ENCODE measurements at places on chromosomes 1 and 21.

GRCh38 chr1:32063261-32063681 is 9.5 kb upstream of the TMEM39B start:
- no peak for DNase-seq

DNA sequence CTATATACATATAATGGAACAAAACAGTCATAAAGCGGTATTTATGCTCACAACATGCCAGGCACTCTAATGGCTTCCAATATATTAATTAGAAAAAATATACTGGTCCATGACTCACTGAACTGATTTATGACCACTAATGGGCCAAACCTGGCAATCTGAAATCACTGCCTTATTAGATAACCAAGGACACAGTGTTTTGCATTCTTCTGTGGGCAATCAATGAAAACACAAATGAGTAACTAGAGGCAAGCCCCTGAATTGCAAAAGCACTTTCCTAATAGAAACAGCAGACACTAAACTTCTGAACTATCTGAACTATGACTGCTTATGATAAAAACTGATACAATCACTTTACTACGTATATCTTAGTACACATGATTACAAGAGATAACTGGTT is 3.5 kb downstream of the GCLM start:
- DNase-seq: no peak

- DNase-seq: no peak
Observed at GRCh38 chr21:18228060-18228739, 16.4 kb upstream of the CHODL start.

GRCh38 chr1:157751283-157751682 is 25.6 kb downstream of the FCRL2 start:
- DNase-seq: no peak

DNA sequence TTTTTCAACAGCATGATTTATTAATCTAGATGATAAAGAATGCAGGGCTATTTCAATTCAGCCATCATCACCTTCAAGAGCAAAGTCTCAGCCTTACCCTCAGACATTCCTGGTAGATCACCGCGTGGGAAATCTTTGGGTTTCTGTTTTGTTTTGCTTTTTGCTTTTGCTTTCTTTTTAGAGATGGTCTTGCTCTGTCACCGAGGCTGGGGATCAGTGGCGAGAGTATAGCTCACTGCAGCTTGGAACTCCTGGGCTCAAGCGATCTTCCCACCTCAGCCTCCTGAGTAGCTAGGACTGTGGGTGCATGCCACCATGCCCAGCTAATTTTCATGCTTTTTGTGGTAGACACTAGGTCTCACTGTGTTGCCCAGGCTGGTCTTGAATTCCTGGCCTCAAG is 289.7 kb downstream of the AJAP1 start:
- no peak for DNase-seq

DNA sequence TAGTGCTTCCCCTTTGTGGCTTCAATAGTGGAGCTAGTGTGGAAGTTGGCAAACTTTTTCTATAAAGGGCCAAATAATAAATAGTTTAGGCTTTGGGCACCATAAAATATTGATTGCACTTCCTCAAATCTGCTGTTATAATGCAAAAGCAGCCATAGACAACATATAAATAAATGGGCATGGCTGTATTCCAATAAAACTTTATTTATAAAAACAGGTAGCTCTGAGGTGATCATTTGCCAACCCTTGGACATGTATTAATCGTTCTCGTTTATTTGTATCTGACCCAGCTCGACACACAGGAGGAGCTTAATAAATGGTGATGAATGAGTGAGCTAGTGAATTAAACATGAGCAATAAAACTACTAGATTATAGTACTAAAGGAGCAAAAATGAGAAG is 13.3 kb downstream of the KAZN start:
- DNase-seq: no peak

- no peak for DNase-seq
Observed at GRCh38 chr1:20469406-20470076, 16.5 kb downstream of the CAMK2N1 start.

DNA sequence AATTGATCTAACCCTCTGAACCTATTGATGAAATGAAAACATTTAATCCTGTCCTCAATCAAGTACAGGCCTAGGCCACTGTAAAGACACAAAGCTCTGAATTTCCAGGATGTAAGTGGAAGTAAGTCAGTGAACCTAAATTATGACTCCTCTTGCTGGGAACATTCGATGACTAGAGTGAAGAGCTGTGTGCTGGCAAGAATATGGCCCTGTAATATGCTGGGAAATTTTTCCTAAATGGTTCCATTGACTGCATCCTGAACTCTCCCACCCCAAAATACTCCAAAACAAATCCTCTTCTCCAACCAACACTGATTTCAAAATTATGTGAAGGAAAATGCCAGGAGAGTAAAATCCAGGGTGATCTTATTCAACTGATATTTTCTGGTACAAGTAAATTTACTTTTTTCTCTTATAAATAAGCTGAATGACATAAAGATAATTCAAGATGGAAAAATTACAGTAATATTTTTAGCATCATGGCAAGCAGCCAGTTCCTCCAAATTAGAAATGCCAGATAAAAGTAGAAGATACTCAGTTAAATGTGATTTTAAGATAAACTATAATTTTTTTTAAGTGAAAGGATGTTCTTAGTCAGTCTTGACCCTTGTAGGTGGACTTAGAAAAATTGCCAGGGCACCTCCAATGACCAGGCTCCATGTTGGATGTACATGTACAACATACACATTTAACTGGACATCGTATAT is 269.4 kb downstream of the PTGER3 start:
- no peak for DNase-seq

DNA sequence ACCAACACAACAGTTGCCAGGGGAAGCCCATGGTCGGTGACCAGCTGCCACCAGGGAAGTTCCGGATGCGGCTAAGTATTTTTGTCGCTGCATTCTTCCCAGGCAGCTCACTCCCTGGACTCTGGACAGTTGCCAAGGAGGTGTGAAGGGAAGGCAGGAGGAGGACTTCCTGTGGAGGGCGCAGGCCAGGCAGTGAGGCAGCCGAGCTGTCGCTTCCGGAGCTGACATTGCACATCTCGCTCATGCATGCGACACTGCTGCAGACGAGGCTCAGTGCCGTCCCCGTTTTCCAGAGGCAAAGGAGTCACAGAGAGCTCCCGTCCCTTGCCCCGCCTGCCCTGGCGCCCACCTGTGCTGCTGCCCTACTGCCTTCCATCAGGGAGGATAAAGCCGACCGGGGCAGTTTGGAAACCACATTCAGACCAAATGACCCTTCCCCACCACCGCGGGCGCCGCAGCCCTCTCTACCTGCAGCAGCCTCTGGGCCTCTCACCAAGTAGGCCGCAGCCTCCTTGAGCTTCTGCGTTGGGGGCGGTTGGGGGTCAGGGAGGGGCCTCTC is 81.4 kb downstream of the NENF start:
- DNase-seq: peak; percentile 91

DNA sequence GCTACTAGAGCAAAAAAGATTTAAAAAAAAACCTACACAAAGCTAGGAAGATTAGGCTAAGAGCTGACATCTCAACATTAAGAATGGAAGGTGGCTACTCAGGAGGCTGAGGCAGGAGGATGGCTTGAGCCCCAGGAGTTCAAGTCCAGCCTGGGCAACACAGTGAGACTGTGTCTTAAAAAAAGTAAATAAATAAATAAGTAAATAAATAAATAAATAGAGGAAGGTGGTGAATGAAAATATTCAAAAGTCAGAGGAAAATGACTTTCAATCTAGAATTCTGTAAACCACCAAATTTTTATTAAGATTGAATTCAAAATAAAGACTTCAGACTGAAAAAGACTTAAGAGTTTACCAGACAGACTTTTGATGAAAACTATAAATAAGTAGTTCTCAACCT is 50.9 kb upstream of the TMPRSS2 start:
- DNase-seq: no peak

DNA sequence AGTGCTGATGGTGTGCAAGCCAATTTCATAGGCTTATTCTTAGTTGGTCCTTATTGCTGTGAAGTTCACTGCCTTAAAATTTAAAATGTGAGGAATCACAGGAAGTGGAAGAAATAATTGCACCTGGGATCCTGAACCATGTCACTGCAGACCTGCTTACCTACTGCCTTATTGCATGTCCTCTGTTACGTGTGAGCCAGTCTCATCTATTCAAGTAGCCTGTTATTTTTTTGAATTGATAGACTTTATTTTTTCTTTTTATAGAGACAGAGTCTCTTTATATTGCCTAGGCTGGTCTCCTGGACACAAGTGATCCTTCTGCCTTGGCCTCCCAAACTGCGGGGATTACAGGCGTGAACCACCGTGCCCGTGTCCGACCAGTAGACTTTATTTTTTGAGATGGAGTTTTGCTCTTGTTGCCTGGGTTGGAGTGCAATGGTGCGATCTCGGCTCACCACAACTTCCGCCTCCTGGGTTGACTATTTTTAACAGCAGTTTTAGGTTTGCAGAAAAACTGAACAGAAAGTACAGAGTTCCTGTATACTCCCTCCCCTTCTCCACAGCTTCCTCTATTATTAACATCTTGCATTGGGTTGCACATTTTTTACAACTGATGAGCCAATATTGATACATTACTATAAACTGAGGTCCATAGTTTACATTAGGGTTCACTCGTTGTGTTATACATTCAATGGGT is 14.0 kb upstream of the DISC1 start:
- no peak for DNase-seq

- DNase-seq: no peak
Observed at GRCh38 chr1:43612406-43612805, 37.5 kb upstream of the KDM4A start.

DNA sequence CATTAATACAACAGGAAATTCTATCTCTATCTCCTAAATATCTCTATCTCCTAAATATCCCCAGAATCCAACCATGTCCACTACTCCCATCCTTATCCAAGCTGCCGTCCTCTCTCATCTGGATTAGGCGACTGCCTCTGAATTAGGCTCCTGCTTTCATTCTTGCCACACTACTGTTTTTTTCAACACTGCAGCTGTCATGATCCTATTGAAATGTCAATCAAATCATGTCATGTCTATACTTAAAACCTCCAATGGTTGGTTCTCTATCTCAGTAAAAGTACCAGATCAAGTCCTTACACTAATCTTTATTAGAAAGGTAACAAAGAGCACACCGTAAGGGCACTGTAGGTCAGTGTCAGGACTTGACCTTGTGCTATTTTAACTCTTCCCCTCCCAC is 82.0 kb upstream of the NFIA start:
- DNase-seq: no peak

DNA sequence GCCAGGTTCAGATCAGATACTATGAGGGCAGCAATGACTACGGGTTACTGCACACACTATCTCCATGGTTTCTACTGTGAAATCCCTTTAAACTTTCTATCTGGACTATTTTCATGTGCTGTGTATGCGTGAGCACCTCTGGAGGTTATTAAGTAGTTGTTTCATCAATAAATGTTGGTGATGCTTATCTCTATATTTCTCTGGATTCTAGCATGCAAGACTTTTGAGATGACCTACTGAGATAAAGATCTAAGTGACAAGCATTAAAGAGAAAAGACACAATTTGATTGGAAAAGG is 194.0 kb downstream of the NRIP1 start:
- DNase-seq: no peak

GRCh38 chr1:172429331-172430127 is 9.0 kb downstream of the C1orf105 start:
- DNase-seq: no peak

GRCh38 chr1:67434491-67434890 is 4.3 kb upstream of the SERBP1 start:
- DNase-seq: no peak

DNA sequence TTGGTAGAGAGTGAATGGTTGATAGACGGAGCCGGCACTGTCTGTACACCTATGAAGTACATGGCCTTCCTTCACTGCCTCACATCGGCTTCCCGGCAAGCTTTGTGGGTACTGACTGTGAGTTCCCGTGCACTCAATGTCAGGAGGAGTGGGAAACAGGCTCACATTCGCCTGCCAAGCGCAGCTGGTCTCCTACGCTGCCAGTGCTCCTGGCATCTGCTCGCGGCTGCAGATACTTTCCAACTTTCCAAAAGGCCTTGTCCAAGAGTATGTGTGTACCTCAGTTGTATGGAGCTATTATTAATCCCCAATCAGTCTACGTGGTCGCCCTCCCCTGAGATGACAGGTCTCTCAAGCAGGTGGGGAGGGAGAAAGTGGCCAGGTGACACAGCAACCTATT is 180.8 kb downstream of the ZSCAN20 start:
- DNase-seq: no peak

DNA sequence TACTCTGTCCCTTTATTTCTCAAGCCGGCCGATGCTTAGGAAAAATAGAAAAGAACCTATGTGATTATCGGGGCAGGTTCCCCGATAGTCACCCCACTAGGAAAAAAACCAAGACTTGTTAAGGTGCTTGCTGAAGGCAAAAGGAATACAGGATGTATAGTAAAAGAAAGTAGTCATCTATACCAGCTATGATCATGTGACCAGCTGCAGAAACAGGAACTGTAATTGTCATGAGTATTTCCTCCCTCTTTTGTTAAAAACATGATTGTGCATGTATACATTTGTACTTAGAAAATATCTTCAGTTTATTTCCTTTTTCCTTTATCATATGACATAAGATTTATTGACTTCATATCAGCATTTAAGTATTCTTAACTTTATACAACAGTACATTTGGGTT is 30.5 kb downstream of the PIGK start:
- no peak for DNase-seq

GRCh38 chr1:66335859-66336640 is 197.9 kb upstream of the SGIP1 start:
- DNase-seq: no peak

GRCh38 chr1:35285771-35286606 is 17.5 kb downstream of the ZMYM4 start:
- DNase-seq: no peak

- no peak for DNase-seq
Observed at GRCh38 chr1:216032284-216032683, 391.0 kb downstream of the USH2A start.

- DNase-seq: no peak
Observed at GRCh38 chr1:239805851-239806772, 285.6 kb upstream of the FMN2 start.

- DNase-seq: no peak
Observed at GRCh38 chr1:64197076-64197475, 6.3 kb upstream of the UBE2U start.

- DNase-seq: peak; percentile 89
Observed at GRCh38 chr1:244104309-244105060, 53.4 kb downstream of the ZBTB18 start.

GRCh38 chr1:155273343-155274245 is at the start of gene CLK2:
Gene CLK2, minus strand, starts transcription at chr1:155273504. Its CDS starts 2,527 bp downstream, at chr1:155270977.
- peak; percentile 92 for DNase-seq

DNA sequence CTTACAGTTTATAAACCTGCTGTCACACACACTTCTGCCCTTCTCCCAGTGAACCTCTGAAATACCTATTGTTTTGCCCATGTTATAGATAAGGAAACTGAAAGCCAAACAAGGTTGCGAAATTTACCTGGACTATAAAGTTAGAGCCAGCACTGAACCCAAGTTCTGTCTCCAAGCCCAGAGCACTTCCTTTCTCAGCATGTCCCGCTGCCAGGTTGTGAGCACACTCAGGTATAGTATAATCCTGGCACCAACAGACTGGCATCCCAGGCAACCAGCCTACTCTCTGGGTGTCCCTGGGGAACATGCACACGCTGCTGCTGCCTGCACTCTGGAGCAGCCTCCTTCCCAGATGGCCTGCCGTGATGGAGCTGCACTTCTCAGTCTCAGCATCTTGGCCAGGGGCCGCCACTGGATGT is 45.1 kb downstream of the PGBD5 start:
- no peak for DNase-seq
